ENCODE measurements at places on chromosomes 2 and 18.

- DNase-seq: no peak
Measured at GRCh38 chr2:16151651-16152050, 211.3 kb downstream of the MYCN start.

DNA sequence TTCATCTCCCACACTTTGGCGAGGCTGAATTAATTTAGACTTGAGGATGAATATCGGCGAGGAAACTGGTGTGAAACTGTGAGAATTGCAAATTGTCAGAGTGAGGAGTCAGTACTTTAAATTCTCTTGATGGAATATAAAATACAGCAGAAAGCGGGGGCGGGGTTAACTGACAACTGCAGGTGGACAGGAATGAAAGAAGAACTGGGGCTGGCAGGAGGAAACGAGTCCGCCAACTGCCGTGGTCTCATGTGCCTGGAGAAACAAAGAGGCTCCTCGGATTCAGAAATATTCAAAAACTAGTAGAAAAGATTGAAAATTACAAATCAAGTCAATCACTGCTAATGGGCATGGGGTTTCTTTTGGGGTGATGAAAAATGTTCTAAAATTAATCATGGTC is 44.3 kb downstream of the MOGAT1 start:
- no peak for DNase-seq

DNA sequence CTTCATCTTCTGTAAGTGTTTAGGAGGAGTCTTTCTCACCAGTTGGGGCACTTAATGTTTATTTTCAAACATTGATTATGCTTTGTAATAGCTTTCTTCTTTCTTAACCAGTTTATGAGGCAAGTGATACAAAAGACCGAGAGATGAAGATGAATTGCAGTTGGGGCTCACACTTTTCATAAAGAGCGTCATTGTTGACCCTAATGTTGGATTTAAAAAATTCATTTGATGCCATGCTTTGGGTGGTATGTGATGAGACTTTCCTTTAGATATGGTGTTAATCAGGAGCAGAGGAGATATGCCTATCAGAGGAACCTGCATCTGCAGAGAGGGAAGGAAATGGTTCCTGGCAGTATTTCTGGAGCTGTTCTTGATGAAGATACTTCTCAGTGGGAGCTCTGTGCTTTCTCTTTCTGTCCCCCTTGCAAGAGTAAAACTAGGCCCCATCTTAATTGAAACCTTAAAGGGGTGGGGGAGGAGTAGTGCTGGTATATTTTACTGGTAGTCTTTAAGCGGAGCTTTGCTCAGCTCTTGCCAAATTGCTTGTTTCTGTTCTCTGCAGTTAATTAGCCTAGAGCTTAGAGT is 2.3 kb downstream of the EML4 start:
- DNase-seq: no peak

DNA sequence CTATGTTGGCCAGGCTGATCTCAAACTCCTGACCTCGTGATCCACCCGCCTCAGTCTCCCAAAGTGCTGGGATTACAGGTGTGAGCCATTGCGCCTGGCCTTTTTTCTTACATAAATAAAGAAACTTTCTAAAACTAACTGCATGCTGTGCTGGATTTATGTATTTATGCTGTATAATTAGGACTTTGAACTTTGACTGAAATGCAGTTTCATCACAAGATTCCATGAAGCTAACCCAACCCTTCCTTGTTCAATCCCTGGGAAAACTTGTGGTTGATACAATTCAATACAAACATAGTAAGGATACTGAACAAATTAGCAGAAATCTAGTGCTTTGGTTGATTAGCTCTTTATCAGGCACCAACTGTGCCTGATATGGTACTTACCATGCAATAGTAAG is 20.9 kb upstream of the SLC35F5 start:
- no peak for DNase-seq

- DNase-seq: no peak
Measured at GRCh38 chr2:137981112-137981656, 16.9 kb downstream of the HNMT start.
